Non-pigmented ciliary epithelial cell (primary cell): ENCODE measurements at places on chromosomes 6 and 20.

DNA sequence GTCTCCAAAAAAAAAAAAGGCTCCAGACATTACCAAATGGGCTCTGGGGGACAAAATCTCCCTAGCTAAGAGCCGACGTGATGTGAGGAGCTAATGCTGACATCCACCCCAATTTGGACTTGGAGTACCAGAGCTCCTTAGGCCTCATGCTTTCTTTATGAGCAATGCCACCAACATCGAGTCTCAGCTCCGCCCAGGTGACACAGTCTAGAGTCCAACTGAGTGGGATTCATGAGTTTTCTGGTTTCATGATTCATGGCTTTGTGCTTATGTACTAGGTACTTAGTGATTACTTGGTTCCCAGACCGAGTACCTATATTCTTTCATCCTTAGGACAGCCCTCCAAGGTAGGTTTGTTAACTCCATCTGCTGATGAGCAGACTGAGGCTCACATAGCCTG, 4.4 kb downstream of the ANKRD60 start:
- no peak for DNase-seq

GRCh38 chr6:168626046-168626602, 185.1 kb downstream of the SMOC2 start:
- no peak for DNase-seq

DNA sequence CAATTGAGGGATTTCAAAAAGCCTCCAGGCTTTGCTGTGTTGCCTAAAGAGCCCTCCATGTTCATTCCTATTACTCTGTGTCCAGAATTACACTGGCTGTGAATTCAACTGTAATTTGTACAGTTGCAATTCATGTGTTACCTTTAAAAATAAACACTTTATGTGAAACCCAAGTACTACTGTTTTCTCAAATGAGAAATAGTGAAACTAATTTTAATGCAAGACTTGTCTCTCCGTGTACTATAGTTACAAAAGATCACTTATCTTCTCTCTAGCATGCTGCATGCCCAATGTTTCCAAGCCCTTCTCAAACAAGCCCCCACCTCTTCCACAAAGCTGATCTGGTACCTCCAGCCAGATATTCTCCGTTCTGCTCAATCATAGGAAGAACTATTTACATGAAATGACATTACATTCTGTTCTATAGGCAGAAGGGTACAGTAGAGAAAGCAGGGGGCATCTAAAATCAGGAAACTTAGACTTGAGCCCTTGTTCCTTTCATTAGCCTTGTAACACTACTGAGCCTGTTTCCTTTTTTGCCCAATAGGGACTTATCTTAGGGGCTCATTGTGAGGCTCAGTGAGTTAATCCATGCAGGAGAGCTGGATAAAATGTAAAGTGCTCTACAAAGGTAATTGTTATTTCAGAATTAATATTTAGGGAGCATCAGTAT, 12.3 kb upstream of the COL9A1 start:
- DNase-seq, result no peak

DNA sequence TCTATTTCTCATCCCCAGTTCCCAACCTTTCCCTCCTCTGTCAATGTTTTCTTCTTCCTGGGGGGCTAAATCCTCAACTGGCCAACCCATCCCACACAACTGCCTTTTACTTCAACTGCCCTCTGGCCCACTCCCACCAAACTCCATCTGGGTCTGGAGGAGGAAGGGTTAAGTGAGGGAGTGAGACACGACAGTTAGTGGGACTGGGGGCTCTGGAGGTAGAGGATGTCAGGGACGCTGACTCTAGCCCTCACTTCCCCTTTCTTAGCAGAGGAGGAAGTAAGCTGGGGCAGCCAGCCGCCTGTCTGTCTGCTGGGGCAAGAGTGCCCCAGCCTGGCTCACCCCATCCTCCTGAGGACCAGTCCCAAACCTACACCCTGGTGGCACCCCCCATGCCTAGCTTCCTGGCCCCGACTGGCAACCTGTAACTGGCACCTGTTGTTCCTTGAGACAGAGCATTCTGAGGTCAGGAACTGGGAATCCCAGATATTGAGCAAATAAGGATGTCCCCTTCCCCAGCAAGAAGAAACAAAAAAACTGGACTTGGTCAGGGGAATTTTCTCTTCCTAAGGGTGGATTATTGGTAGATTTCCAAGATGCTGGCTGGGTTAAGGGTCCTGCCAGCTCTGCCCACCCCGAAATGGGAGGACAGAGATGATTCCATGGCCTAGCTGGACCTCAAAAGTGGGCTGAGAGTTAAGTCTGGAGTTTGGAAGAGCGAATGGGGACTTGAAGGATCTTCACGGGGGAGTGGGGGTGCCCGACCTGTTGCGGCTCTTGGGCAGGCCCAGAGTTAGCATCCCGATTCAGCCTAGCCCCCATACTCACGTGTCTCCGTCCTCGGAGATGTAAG, 971 bp downstream of the NFKBIE start:
- no peak for DNase-seq
